ENCODE measurements at places on chromosomes 7 and 10. TPM values are rescaled to one million over a fixed set of nuclear protein-coding genes. Genes with fewer than 3 reads are reported as not detected.

GRCh38 chr10:521261-522250 is 167.9 kb downstream of the DIP2C start:
- peak; percentile 15 for DNase-seq

- no peak for DNase-seq
Observed at GRCh38 chr7:105951597-105951996, 11.5 kb upstream of the CDHR3 start.

GRCh38 chr10:44478040-44478439 is 93.1 kb upstream of the CXCL12 start:
- no peak for DNase-seq

- DNase-seq = no peak
Observed at GRCh38 chr7:101614098-101614938, 14.8 kb downstream of the MYL10 start.

GRCh38 chr10:2700626-2701305 is 366.6 kb upstream of the PFKP start:
- DNase-seq = no peak

DNA sequence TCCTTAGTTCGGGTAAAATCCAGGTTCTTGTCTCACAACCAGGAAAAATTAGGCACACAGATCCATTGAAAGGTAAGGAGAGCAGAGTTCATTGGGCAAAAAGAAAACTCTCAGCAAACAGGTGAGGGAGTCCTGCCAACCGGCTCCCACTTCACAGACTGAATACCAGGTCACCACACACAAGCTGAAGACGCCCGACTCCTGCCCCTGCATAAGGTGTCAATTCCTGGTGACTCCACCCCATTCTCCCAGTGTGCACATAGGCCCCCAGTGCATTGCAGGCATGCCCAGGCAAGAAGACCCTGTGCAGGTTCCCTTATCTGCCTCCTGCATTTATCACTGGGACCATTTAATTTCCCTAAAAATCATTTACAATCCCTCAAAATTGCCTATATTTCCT is 354.6 kb downstream of the LRRTM3 start:
- DNase-seq = no peak

DNA sequence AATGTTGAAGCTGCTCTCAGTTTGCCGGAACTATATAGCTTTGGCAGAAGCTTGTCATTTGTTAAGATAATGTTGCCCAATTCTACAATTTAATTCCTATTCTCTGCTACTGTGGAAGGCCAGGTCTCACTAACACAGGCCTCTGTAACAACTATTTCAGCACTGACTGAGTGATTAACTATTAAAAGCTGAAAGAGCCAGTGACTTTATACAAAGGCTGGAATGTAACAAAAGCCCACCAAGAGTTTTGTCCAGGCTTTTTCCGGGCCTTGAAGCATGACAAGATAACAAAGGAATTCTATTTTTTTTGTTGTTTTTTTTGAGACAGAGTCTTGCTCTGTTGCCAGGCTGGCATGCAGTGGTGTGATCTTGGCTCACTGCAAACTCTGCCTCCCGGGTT is 795.6 kb downstream of the PHTF2 start:
- DNase-seq = no peak

DNA sequence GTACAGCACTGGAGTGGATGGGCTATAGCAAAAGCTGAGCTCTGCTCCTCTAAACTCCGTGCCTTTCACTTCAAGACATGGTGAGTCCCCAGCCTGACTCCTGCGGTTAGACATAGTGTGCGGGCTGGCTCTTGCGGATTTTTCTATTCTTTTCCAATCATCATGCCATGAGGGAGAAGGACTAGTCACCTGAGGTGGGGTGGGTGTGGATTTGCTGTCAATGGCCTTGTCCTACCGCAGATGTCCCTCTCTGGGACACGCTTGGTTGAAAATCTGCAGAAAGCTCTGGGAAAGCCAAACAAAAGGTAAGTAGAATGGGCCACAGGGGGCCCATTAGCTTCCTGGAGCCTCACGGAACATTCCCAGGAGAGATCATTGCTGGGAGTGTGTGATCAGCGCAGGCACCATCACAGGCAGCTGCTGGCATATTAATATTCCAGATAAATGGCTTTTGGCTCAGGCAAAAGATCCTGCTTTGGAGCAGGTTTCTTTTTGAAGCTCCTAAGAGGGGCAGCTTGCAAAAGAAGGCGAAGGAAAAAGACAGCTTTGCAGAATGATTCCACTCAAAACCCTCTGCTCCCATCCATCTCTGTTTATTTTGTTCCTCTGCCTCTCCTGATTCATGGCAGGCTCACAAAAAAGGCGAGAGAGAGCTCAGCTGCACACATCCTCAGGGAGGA is 509.0 kb upstream of the ZMIZ1 start:
- no peak for DNase-seq

GRCh38 chr10:47264797-47265281 is 35.2 kb upstream of the GDF10 start:
- peak; percentile 57 for DNase-seq

DNA sequence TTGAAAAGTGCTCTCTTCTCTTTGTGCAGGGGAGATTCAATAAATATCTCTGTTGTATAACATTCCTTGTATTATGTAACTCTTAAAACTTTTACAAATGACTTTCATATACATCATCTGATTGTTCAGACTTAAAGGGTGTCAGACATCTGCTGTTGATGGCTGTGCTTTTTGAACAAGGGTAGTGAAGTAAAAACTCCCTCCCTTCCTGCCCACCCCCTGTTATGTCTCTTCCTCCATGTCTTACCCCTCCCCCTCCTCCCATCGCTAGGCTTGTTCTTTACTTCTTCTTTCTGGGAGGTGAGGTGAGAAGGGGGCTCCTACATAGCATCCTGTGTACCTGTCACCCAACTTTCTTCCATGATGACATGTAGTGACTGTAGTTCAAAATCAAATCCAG is 23.4 kb upstream of the ABCB4 start:
- DNase-seq = no peak

GRCh38 chr7:106193661-106194060 is 81.5 kb upstream of the SYPL1 start:
- DNase-seq = no peak

- no peak for DNase-seq
Observed at GRCh38 chr7:130179631-130180030, 25.6 kb downstream of the TMEM209 start.

DNA sequence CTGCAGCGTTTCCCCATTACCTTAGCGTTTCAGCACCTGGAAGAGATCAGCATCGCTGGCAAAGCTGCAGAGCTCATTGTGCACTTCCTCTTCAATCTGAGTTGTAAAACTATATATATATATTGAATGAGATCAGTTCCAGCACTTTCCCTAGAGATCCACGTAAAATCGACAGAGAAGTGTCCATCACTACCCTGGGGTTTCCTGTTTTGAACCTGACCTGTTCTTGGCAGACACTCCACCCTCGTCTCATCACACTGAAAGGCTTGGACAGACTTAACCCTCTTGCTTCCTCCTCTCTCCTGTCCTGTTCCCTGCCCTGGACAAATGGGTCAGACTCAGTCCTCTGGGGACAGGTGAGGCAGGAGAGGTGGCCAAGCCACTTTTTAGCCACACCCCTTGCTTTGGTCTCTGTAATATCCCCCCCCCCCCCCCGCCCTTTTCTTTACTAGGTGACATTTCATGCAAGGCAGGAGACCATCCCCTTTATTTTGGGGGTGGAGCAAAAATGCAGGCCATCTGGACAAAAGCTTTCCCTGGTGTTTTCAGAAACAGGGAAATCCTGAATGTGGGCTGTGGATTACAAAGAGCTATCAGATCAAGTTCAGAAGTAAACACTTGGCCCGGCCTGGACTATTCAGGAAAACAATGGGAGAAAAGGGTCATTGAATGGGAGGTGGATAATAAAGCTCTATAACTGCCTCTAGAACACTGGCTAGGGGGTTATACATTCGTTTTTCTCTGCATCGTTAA is 83.7 kb upstream of the KDM7A start:
- no peak for DNase-seq

The CCDC3 gene
- total RNA-seq = not detected

The TMEM213 gene
- not detected for total RNA-seq

The TUBAL3 gene
- not detected for total RNA-seq

The ARHGAP22 gene
- total RNA-seq = 0.30 TPM

Measured in activated naive CD8-positive, alpha-beta T cell treated with anti-CD3 and anti-CD28 coated beads, Interleukin-2, amount 10 ng/mL, durations not matched to agents 7 days and 5 days (primary cell).